Left forelimb (tissue), 1 donor: ENCODE measurements at places on chromosomes 3 and 15.
A peak's percentile ranks its signal among the peaks of the same experiment; 100 is the strongest.

- no peak for DNase-seq
Measured at GRCh38 chr15:88179562-88179961, 77.0 kb downstream of the NTRK3 start.

- DNase-seq = no peak
Measured at GRCh38 chr15:26182441-26182840, 319.3 kb upstream of the ATP10A start.

DNA sequence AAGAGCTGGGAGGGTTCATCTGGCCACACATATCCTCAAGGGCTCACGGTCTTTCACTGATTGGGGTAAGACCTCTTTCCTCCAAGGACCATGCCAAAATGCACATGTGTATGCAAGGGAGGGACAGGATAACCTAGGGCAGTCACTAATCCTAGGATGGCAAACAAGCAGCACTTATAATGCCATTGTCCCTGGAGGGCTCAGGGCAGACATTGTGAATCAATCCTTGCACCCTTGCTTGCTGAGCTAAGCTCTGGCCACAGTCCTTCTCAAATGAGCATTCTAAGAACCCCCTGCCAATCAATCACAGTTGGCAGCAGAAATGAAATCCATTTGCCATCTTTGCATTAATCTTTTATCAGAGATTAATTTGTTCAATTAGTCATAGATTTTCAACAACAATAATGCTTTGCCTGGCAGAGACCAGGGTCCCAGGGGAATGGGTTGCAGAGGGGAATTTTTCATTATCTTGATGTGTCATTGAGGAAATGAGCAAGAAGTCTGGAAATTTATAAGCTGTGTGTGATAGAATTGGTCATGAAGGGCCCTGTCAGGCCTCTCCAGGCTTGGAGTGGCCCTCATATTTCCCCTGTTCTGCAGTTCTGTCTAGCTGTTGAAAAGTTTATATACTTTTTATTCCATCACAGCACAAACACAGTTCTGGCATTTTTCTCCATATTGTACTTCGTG is 57.2 kb upstream of the KY start:
- DNase-seq = no peak

GRCh38 chr3:159356606-159357005 is 554.8 kb downstream of the MFSD1 start:
- DNase-seq = no peak

GRCh38 chr3:100087198-100087597 is 27.1 kb downstream of the FILIP1L start:
- no peak for DNase-seq

DNA sequence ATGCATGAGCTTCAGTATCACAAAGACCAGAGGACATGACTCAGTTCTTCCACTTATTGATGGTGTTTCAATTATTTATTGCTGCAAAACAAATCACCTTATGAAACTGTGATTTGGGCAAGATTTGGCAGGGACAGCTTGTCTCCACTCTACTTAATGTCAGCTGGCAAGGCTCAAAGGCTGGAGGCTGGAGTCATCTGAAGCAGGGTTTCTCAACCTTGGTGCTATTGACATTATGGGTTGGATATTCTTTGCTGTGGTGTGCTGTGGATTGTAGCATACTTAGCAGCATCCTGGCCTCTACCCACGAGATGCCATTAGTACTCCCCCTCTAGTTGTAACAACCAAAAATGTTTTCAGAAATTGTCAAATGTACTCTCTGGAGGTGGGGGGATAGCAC is 138.8 kb upstream of the PEX5L start:
- no peak for DNase-seq

- DNase-seq = no peak
Measured at GRCh38 chr3:112481302-112481721, 18.0 kb downstream of the BTLA start.

DNA sequence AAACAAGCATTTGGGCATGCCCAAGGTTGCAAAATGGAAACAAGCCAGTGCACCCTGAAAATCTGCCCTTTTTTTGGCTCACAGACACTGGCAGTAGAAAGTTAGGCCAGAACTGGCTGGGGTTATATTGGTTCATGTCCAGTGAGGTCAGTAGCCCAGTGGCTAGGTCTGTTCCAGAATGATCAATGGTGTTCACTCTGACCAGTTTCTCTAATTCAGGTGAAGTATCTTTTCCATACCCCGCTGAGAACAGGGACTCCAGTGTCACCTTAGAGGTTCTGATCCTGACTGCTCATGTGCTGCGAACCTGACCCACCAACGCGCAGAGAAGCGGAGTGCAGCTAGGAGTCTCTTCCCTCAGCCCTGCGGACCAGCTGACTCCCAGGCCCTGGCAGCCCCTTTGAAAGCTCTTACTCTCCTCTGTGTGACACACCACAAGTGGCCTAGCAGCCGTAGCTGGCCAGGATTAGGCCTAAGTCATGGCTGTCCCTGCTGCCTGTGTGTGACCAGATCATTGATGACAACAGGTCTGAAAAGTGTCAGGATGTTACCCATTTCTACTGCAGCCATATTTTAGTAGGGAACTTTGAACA is 123.5 kb downstream of the GHSR start:
- DNase-seq = no peak

DNA sequence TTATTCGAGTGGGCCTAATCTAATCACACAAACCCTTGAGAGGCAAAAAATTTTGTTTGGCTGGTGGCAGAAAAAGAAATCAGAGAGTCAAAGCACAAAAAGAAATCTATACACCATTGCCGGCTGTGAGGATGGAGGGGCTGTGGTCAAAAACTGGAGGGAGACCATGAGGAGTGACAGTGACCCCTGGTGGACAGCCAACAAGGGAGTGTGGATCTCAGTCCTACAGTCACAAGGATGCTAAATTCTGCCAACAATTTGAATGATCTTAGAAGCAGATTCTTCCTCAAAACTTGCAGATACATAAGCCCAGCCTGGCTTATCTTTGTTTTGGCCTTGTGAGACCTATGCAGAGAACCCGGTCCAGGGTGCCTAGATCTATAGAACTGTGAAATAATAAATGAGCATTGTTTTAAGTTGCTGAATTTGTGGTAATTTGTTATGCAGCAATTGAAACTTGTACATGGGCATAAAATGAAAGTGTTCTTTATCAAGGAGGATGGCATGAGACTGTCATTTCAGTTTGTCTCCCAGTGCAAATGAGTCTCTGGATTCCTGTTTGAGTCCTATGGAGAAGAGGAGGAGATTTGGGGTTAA is 103.0 kb upstream of the ARHGEF26 start:
- no peak for DNase-seq

GRCh38 chr15:77446840-77447390 is 26.2 kb downstream of the HMG20A start:
- no peak for DNase-seq

- no peak for DNase-seq
Measured at GRCh38 chr3:32184187-32184730, 54.2 kb upstream of the CMTM8 start.

DNA sequence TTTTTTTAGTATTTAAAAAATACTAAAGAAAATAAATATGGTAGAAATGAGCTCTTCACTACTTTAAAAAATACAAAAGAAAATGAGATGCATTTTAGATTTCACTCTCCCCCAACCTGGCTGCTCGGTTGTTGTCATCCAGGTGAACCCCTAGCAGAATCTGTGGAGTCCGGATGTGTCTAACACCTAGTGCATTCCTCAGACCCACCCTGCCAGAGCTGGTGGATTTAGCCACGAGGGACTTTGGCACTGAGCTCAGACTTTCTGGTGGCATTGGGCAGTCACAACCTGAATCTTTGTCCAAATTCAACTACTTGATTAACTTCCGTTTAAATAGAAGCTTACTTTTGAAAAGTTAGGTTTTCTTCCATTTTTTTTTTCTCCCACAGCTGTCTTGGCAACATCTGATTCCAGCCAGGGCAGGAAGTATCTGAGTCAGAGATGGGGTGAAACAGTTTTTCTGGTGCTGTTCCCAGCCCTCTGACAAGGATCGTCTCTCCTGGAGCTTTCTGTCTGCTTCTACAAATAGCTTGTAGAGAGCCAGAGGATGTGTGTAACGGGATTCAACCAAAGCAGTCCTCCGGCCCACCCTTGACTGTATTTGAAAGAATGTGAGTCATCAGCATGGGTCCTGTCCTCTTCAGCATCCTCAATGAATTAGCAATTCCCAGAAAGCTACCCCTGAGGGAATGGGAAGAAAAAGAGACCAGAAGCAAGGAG is 301.8 kb upstream of the MCTP2 start:
- DNase-seq = peak; percentile 68

- no peak for DNase-seq
Measured at GRCh38 chr3:135097276-135097946, 302.4 kb downstream of the EPHB1 start.

- no peak for DNase-seq
Measured at GRCh38 chr3:32453346-32453745, 49.3 kb downstream of the CMTM6 start.

DNA sequence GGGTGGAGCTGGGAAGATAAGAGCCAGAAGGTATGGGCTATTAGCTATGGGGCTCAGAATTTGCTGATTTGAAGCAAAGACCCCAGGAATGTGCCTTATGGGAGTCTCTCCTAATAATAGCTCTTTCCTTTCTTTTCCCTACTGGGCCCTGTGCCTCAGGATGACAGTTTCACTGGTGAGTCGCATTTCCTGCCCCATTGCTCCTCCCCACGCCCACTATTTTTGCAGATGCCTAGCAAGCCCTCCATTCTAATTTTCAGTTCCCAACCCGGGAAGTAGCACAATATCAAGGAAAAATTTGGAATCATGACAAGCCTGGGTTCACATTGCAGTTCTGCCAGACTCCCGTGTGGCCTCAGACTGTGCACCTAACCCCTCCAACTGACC is 583 bp downstream of the IL17RE start:
- no peak for DNase-seq

DNA sequence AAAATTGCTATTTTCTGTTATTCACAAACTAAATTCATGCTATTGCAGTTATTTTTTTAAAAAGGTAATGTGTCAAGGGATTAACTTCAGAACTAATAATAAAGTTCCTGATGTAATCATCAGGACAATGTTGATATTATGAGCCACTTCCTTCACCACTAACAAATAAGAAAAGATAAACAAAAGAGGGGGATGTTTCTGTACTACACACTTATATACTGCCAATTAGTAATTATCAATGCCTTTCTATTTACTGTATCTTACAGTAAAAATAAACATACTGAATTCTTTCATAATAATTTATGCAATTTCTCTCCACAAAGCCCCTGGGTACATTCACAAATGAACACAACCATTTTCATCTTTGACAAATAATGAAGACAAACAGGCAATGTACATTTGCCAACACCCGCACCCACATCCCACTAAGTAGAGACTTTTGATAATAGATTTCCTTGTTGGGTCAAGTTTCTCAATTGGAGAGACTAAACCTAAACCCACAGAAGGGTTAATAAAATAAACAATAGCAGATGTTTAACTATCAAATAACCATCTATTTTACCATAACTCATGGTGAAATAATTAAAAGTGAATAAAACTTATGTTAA is 3.7 kb downstream of the CBLB start:
- DNase-seq = no peak

DNA sequence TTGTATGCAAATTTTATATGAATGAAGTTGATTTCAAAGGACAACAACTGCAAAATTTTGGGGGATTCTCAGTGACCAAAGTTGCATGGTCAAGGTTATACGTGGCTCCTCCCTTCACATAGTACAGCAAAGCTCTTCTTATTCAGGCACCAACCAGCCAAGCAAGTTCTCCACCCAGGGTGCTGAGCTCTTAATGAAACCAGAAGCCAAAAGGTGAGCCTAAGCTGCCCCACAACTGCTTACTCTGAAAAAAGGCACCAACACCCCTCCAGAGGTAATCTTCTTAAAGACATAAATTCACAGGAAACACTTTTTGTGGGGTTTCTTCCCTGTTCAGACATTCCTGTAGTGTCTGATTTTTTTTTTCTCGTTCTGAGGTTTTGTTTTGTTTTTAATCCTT is 106.1 kb upstream of the GMNC start:
- DNase-seq = no peak

GRCh38 chr3:73668391-73668790 is 43.6 kb upstream of the PDZRN3 start:
- no peak for DNase-seq

DNA sequence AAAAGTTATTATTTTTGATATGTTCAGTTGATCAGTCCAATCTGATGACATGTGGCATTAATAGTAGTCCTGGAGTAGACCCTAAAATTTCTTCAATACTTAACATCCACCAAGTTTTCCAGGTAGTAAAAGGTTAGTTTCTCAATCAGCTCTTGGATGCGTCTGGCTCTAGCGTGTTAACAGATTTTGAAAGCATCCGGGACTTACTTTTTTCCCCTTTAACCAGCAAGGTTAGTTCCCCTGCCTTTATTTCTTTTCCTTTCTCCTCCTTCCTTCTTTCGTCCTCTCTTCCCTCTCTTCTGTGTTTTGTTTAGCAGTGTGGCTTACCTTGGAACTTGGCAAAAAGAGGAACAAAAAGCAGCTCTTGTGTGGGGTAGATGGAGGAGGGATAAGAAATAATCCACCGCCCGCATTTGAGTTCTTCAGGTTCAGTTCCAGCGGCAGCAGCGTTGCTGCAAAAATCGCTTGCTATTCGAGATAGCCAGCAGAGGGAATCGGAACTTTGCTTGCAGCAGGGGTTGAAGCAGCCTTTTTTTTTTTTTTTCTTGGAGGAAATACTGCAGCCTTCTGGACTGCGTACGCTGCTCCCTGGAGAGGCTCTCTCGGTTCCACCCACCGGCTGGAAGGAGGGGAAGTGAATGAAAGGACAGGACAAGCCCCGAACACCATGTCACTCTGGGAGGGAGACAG is at the start of gene RBMS3:
Gene RBMS3, plus strand, starts transcription at position 668 of the 690 bp plus-strand sequence.
- DNase-seq = peak; percentile 90

DNA sequence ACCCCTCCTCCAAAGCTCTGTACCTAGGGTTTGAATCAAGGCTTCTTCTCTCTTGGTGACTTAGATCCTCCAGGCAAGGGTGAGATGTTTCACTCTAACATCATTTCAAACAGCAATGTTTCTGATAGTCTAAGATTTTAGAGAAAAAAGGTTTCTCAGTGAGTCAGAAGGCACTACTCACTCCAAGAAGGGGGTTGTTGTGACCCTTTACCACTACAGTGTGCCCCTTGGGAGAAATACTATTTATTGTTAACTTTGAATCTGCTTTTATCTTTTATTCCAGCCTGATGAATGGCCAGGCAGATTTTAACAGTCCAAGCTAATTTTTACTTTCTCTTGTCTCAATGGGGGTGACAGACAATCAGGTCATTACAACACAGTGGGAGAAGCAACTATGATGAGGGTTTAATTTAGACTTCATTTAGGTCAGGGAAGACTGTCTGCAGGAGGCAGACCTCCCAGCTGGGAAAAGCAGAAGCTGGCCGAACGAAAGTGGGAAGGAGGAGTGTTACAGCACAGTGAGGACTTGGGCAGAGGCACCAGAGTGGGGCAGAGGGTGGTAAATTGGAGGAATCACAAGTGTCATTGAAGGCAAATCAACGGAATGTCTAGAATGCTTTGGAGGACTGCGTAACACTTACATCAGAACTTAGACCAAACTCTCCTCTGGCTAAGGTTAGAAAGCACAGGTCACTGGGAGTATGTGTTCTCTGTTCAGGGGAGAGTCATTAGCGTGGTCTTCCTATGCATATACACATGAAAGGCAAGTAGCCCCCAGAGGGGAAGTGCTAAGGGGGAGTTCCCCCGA is 21.2 kb downstream of the ZNF860 start:
- no peak for DNase-seq

GRCh38 chr3:187986514-187986934 is 167.4 kb upstream of the LPP start:
- no peak for DNase-seq

GRCh38 chr3:168273917-168274316 is 178.2 kb upstream of the GOLIM4 start:
- DNase-seq = no peak

GRCh38 chr3:194514626-194515025 is 27.8 kb upstream of the ATP13A3 start:
- DNase-seq = no peak

- no peak for DNase-seq
Measured at GRCh38 chr15:60949039-60949977, 279.8 kb downstream of the RORA start.
